Cortex of kidney (tissue), 1 donor: ENCODE measurements at places on chromosomes 13 and 19.

DNA sequence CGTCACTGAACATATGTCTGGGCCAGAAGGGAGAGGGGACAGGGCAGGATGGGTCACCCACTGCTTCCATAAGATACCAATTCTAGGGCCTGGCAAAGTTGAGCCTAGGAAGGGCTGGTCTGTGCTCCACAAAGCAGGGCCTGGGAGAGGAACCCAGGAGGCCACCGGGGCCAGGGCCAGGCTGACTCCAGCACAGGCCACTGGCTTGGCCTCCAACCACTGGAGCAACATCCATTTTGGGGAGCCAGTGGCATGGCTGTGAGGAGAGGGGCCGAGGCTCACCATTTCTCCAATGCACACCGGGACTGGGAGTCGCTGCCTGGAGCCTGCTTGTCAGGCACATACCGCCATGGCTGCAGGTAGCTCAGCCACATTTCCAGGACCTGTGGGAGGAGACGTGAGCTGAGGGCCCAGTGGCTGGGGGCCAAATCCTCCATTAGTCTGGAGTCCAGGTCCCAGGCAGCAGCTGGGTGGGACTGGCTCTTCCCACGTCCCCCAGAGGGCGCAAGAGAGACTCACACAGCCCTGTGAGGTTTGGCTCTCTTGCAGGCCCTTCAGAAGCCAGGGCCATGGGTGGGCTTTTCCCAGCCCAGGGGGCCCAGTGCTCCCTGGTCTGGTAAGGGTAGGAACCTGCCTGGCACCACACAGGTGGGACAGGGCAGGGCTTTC is 27.7 kb downstream of the TUBA3C start:
- no peak for DNase-seq

GRCh38 chr13:39159846-39160370 is 121.7 kb downstream of the NHLRC3 start:
- no peak for DNase-seq

GRCh38 chr13:73179650-73180274 is 121.0 kb downstream of the KLF5 start:
- no peak for DNase-seq

GRCh38 chr19:2135474-2136402 is 15.6 kb downstream of the AP3D1 start:
- DNase-seq, result no peak

DNA sequence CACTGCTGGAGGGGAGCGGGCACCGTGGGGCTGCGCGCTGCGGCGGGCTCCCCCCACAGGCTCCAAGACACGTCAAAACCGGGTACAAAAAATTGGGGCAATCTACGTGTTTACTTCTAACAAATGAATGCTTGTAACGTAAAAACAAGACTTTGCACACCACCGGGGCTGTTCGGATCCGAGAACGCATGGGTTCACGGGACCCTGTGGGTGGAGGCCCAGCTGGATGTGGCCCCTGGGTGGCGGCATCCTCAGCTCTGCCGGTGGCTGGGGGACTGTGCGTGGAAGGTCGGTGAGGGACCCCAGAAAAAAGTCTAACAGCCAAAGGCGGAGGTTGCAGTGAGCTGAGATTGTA is 10.3 kb upstream of the SLC7A10 start:
- DNase-seq, result no peak

DNA sequence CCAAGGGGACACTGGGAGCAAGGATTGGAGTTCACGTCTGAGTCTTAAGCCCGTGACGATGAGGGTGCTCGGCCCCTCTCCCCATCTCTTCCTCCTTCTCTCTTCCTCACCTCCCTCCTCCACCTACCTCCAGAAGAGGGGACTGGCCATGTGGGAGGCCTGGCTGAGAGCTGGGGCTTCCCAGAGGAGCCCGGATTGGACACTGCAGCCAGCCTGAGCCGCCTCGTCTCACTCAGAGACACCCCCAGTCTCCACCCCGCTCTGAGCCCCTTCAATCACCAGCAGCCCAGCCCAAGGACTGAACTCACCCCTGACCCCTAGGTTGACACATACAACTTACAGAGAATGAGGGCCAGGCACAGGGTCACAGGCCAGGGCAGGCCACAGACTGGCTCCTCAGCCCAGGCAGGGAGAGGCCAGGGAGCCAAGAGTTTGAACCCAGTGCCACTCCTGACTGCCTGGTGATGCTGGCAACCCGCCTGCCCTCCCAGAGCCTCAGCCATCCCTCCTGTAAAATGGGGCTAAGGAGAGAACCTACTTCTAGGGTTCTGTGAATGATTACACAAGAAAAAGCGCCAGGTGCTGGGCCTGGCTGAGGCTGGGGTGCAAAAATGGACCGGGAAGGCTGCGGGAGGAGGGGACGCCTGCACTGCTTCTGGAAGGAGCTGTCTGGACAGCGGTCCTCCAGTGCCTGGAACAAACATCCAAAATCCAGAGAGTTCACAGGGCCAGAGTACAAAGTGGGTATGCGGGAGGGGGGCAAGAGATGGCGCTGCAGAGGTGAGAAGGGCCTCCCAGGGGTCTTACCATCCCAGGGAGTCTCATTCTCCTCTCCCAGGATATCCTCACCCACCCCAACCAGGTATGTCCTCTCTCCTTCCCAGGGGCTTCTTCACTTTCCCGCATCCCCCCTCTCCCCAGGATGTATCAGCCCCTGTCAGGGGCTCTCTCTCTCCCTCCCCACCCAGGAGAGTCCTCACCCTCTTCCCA is 1.1 kb downstream of the CD79A start:
- no peak for DNase-seq

DNA sequence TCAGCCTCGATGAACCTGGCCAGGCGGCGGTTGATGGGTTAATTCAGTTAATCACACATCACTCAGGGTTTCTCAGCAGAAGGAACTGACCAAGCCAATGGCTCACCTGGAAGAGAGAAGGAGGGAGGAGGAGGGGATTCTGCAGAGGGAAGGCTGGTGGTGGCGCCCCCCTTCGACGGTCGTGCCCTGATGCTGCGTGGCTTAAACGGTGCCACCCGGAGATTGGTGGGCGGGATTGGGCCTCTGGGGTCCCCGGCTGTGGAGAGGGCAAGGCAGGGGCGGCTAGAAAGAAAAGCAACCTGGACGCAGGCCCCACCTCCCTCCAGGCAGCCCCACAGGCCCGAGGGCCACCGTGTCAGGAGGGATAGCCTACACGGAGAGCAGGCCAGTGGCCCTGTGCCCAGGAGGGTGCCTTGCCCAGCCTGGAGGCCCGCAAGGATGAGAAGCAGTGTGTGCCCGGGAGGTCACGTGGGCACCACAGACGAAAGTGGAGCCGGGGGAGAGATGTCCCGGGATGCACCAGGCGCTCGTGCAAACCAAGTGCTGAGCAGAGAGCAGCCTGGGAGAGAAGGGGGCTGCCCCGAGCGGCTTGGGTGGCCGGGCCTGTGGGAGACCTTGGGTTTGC is 16.0 kb downstream of the CSNK1G2 start:
- no peak for DNase-seq

DNA sequence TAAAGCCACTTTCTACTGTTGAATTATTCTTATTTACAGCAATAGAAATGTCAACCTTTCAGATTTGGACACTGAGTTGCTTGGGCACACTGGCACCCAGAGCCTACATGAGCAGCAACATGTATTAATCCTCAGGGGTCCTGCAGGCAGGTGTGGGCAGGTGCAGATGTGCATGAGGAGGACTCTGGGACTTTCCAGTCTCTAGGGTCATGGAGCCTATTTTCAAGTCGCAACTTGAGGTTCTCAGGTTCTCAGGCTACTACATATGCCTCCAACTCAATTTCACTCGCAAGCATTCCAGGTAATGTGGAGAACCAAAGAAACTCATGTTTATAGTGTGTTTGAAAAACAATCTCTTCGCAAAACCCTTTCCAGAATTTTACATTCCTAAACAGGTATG is 73.2 kb downstream of the STARD13 start:
- DNase-seq, result no peak

- DNase-seq, result no peak
These were observed 6.0 kb upstream of the PRR19 start for GRCh38 chr19:42295831-42296525.

DNA sequence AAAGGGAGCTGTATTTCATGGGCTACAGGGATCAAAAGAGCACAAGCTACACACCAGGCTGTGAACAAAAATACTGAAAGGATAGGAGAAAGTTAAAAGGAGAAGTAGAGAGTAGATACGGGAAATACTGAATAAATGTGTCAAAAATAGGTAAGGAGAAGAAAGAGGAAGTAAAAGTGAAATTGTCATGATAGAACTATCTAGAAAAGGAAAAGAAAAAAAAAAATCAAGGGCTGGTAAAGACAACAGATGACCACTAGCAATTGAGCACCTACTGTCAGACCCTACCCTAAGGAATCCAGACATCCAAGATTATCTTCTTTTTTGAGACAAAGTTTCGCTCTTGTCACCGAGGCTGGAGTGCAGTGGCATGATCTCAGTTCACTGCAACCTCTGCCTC is 4.8 kb downstream of the RUBCNL start:
- DNase-seq, result no peak

GRCh38 chr13:113577881-113578435 is 6.6 kb upstream of the TFDP1 start:
- no peak for DNase-seq

DNA sequence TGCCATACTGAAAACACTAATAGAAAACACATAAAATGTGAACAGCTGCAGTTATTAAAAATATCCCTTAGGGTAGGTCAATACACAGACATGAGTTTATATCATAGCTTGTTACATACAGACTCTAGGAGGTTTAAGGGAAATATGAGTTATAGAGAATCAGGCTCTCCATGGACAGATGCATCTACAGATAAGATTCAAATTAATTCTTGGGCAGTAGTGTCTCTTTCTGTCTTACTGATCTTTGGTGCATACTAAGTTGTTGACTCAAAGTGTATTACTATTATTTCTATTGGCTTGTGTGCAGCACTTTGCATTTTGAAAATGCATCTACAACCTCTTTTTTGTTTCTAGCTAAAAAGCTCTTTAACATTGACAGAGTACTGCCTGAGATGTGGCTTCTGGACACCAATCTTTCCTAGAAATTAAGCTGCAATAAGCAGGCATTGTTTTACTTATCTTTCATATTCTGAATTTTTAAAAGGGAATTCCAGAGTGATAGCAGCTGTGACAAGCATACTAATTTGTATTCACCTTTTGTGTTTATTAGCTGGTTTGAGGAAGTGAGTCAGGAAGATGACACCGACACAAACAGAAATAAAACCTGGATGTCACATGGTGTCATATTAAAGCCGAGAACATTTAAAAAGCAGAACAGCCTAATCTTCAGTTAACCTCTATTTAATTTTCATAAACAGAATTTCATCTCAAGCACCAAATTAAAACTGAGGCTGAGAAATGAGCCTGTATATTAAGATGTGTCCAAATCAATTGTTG is 399.0 kb downstream of the PCDH9 start:
- no peak for DNase-seq
